IMR-90 (cell line): ENCODE measurements at places on chromosomes 1 and 21.
A peak's percentile ranks its signal among the peaks of the same experiment; 100 is the strongest.

GRCh38 chr1:110674337-110675059, at the start of gene KCNA3:
TSS of gene KCNA3 (minus strand) at chr1:110674940. CDS start at chr1:110674809, 131 bp downstream.
- no peak for DNase-seq

DNA sequence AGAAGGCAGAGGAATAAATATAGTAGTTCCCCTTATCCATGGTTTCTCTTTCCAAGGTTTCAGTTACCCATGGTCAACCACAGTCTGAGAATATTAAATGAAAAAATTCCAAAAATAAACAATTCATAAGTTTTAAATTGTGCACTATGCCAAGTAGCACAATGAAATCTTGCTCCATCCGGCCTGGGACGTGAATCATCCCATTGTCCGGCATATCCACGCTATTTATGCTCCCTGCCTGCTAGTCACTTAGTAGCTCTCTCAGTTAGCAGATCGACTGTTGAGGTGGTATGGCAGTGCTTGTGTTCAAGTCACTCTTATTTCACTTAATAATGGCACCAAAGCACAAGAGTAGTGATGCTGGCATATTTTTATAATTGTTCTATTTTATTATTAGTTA, 58.6 kb upstream of the ARHGAP29 start:
- DNase-seq, result peak; percentile 84

GRCh38 chr21:32993894-32994293, 31.8 kb upstream of the OLIG2 start:
- no peak for DNase-seq

DNA sequence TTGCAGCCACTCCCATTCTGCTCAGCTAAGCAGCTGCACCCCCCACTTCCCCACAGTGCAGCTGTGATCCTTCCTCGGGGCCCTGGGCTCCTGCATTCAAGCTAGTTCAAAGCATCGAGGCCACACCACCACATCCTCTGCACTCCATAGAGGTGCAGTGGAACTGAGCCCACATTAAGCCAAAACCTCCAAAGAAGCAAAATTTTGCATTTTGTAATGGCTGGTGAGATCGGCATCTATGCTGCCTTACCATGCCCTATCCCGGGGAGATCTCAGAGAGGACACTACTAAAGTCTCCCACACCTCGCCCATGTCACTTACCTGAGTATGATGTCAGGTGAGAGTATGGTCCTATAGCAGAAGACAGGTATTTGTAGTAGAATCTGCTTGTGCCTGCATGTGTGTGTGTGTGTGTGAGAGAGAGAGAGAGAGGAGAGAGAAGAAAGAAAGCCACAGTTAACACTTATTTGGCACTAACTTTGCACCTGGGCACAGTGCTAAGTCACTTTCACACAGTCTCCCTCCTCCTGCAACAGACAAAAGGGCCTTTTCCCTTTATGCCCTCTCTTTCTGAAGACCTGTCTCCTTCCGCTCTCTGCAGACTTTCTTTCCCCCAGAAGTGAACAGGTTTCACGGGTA, 89.8 kb downstream of the KIF14 start:
- DNase-seq, result no peak

- no peak for DNase-seq
Observed at GRCh38 chr1:167678838-167679237, 42.9 kb upstream of the MPZL1 start.

- peak; percentile 36 for DNase-seq
Observed at GRCh38 chr21:25578056-25578961, 29.0 kb downstream of the MRPL39 start.

DNA sequence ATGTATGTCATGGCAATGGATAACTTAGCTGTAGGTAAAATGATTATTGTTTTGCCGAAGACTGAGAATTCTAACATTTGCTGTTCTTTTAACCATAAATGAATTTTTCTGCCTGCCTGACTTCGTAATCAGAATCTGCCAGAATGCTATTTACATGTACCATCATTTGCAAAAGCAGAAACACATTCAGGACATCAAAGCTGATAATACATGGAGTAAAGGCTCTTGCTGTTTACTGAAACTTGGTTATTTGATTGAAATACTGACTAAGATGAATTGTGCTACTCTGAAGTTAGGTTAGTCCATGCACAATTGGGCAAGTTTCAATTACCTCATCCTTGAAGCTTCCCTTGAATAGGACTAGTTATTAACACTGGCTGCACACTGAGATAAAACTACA, 293.8 kb downstream of the PLA2G4A start:
- no peak for DNase-seq

DNA sequence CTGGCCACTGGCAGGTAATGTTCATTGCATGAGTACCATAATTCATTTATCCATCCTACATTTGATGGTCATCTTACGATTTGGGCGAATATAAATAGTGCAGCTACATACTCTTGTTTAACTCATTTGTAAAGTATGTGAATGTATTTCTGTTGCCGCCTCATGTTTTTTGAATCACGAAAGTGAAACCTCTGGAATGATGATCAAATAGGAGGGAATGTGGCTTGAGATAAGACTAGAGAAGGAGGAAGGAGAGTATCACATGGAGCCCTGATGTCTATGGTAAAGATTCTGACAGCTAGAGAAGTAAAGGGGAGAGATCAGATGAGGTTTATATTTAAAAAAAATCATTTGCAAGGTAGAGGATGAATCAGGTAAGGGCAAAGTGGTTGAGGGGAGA, 8.0 kb downstream of the MRPS14 start:
- DNase-seq, result peak; percentile 91

DNA sequence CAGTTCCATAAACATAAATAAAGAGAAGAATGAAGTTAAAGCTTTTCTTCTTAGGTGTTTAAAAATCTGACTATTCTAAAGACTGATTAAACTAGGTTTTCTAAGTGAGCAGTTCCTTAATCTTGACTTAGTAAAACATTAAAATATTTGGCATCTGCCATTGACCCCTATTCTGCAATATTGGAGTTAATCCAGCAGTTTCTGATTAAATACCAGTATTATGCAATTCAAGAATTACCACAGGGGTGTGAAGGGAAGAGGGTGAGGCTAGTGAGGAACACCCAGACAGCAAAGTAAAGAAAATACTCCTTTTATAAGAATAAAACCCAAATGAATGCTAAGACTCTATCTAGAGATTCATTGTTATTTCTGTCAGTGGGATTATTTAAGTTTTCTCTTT, 40.9 kb downstream of the CLIC4 start:
- DNase-seq, result peak; percentile 21

- peak; percentile 28 for DNase-seq
Observed at GRCh38 chr1:15802234-15802965, 5.0 kb downstream of the UQCRHL start.

DNA sequence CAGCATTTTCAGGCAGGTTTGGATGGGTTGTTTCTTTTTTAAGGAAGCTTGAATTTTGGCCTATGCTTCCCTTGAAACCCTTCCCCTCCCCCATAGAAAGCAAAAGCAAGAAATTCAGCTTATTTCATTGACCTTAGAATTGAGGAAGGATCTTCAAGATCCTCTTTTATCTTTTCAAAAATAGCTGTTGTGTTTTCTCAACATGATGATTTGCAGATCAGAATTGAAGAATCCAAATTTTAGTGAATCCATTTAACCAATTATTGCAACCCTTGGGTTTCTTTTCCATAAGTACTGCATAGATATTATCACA, 73.7 kb downstream of the LRRC8C start:
- no peak for DNase-seq
